ENCODE measurements at places on chromosomes 7 and 10. TPM values are rescaled to one million over a fixed set of nuclear protein-coding genes. Genes with fewer than 3 reads are reported as not detected.

The P4HA1 gene
- total RNA-seq = 50.7 TPM

The LBX1 gene
- not detected for total RNA-seq

The HSPA12A gene
- total RNA-seq = 0.77 TPM

The CCL26 gene
- total RNA-seq = not detected

The HNRNPA2B1 gene
- 99.9 TPM for total RNA-seq

The SP4 gene
- 5.6 TPM for total RNA-seq

The FAM131B gene
- 0.13 TPM for total RNA-seq

The EGR2 gene
- not detected for total RNA-seq

The IKZF1 gene
- total RNA-seq = 0.38 TPM

The ZNF804B gene
- total RNA-seq = not detected

The CRPPA gene
- 1.2 TPM for total RNA-seq

The POT1 gene
- total RNA-seq = 26.2 TPM

The ZNF853 gene
- total RNA-seq = 4.6 TPM

The CFAP46 gene
- total RNA-seq = 0.76 TPM

The STEAP4 gene
- not detected for total RNA-seq

The COL13A1 gene
- total RNA-seq = 0.76 TPM

The LRIT1 gene
- not detected for total RNA-seq

The CC2D2B gene
- total RNA-seq = 0.13 TPM

GRCh38 chr7:154451480-154452457, 399.6 kb downstream of the DPP6 start:
- DNase-seq = no peak

- no peak for DNase-seq
Observed at GRCh38 chr7:69603351-69603750, 5.1 kb downstream of the AUTS2 start.

GRCh38 chr7:72710983-72711382, 117.0 kb downstream of the TYW1B start:
- DNase-seq = no peak

DNA sequence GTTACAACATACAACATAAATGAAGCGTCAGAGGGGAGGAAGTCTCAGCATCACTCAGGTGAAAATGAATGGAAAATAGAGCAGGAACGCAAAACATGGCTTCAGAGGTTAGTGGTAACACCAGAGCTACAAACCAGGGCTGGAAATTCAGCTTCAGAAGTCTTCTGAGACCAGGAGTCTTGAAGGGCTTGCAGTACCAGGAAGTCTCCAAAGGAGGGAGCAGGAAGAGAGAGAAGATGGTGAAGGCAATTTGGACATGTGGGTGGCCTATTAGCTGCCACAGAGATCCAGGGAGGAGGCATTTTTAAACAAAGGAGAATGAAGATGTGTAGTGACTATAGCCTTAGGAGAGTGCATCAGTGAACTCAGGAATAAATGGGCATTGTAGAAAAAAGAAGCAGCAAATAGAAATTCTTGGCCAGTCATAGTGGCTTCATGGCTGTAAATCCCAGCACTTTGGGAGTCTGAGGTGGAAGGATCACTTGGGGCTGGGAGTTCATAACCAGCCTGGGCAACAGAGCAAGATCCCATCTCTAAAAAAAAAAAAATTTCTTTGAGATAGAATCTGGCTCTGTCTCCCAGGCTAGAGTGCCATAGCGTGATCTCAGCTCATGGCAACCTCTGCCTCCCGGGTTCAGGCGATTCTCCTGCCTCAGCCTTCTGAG, 9.3 kb upstream of the TET1 start:
- peak; percentile 54 for DNase-seq

GRCh38 chr10:92242910-92243671, 47.8 kb downstream of the CPEB3 start:
- peak; percentile 34 for DNase-seq

- no peak for DNase-seq
Observed at GRCh38 chr10:61400524-61400923, 52.7 kb downstream of the TMEM26 start.

DNA sequence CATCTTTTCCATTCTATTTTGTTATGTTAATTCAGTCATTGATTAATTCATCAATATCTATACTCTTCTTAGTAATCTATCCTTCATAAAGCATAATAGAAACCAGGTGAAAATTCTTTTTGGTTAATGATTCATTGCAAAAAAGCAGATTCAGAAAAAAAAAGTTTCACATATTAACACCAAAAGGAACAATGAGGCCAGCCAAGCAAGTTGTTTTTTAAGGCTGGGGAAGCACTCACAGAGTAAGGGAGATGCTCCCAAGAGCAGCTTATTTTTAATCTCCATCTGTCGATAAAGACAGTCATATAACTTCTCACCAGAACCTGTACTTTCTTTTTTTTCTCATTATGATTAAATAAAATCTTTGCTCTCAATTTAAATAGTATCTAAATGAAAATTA, 95.8 kb downstream of the CACNA2D1 start:
- no peak for DNase-seq

GRCh38 chr10:88805361-88805760, 2.8 kb downstream of the LIPM start:
- DNase-seq = no peak

- no peak for DNase-seq
Observed at GRCh38 chr10:61565819-61566560, 96.7 kb upstream of the CABCOCO1 start.

DNA sequence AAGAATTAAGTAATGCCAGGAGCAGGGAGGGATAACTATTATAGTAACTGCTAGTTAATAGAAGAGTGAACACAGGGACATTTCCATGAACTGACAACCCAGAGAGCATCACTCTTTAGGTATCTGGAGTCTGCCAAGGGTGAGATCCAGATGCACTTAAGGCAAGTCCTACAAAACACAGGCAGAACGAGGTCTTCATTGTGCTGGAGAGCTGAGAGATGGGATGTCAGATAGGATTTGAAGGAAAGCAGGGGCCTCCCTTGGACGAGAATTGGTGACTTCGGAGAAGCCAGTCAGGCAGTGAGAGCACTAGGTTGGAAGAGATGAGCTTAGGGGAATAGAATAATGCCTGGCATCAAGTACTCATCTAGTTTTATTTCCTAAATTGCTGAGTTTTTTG, 684.5 kb downstream of the GATA3 start:
- DNase-seq = no peak

- no peak for DNase-seq
Observed at GRCh38 chr7:111982804-111983203, 223.4 kb downstream of the DOCK4 start.

- DNase-seq = no peak
Observed at GRCh38 chr7:12557282-12557681, 13.2 kb upstream of the SCIN start.

- DNase-seq = no peak
Observed at GRCh38 chr7:2452074-2452507, 24.1 kb downstream of the GRIFIN start.

DNA sequence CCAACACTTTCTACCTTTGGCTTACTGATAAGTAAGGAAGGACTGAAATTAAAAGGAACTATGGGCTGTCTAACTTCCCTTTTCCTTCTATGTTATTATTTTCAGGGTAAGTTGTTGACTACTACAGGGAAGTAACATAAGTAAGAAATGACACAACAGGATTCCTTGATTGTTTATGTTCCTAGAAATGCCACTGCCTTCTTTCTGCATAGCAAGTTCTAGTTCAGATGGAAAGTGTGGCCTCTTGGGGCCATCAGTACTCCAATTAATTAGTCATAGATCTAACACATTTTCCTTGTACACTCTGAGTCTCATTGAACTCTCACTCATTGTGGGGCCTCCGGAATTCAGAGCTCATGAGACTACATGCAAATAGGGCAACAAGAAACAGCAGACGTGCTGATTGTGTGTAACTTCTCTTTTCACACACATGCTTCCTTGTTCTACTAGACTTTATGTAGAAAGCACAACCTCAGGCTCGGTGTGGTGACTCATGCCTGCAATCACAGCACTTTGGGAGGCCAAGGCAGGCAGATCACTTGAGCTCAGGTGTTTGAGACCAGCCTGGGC, 35.3 kb upstream of the HIBADH start:
- no peak for DNase-seq

- no peak for DNase-seq
Observed at GRCh38 chr10:49071160-49071761, 44.1 kb downstream of the VSTM4 start.

DNA sequence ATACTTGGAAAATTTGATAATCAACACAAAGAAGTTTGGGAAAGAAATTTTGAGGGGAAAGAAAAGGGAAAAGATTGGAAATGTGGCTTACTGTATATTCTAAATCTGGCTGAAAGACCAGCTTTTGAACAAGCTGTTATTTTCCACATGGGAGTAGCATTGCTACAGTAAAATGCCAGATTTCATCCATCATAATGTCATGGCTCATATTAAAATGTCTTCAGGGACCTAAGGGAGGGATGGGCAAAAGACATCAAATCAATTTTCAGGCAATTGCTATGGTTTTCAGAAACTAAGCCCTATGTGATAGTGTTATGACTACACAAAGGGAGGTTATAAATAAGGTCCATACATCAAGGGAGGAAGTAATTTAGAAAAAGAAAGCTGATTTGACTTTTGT, 1116.9 kb upstream of the CELF2 start:
- no peak for DNase-seq

DNA sequence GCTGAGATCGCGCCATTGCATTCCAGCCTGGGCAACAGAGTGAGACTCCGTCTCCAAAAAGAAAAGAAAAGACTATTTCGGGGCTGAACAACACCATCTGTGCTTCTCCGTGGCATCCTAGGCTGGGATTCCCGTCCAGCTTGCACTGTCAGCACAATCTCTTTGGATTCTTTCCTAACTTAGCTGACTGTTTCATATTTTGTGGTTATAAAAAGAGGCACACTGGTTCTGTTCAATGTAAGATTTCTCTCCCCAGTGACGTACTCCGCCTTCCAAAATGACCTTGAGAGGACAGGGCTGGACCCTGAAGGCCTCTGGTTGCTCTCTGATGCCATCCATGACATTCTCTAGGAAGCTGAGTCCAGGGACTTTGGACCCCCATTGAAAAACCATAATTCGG, 8.8 kb downstream of the ZNHIT1 start:
- DNase-seq = no peak

DNA sequence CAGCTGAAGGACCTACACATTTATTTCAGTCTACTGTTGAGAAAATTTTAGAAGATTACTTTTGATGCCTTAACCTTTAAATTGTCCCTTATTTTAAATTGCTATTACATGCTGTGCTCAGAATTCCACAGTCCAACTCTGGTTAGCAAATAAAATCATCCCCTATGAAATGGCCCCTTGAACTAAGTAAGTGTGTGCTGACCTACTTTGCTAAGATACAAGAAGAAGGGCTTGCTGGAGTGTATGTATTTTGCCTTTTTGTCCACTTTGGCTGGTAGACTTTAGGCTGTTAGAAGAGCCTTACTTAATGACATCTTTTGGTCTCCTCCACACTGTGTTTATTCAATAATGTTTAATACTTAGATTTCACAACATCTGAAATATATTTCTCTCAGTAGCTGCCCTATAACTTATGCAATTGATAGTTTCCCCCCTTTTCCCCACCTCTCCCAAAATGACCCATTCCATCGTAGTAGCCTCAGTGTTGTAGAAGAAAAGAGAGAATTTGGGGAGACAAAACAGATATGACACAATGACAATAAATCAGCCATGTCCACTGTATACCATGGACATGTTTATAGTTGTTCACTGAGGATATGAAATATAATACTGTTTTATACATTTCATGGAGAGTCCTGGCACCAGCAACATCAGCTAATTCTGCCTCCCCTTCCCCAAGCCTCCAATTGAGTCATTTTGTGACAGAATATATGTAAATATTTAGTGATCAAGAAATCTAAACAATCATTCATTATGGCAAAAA, 107.8 kb upstream of the ASAH2 start:
- DNase-seq = no peak

DNA sequence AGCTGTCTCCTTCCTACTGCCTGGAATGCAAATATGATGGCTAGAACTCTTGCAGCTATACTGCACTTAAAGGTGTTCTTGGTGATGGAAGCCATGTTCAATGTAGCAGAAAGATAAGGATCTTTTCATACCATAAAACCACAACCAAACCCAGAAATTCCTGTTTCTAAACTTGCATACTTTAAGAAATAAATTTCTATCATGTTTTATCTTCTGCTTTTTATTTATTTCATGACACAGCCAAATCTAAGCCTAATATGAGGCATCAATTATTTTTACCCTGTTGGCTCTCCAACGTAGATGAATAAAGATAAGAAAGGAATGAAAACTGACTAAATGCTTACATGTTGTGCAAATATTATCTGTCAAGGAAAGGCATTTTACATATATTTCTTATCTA, 224.1 kb downstream of the DOCK4 start:
- no peak for DNase-seq

- no peak for DNase-seq
Observed at GRCh38 chr10:110103921-110104461, 96.2 kb downstream of the ADD3 start.

- no peak for DNase-seq
Observed at GRCh38 chr10:58217612-58218011, 50.1 kb downstream of the IPMK start.

- DNase-seq = no peak
Observed at GRCh38 chr10:31192475-31192874, 126.5 kb upstream of the ZEB1 start.

DNA sequence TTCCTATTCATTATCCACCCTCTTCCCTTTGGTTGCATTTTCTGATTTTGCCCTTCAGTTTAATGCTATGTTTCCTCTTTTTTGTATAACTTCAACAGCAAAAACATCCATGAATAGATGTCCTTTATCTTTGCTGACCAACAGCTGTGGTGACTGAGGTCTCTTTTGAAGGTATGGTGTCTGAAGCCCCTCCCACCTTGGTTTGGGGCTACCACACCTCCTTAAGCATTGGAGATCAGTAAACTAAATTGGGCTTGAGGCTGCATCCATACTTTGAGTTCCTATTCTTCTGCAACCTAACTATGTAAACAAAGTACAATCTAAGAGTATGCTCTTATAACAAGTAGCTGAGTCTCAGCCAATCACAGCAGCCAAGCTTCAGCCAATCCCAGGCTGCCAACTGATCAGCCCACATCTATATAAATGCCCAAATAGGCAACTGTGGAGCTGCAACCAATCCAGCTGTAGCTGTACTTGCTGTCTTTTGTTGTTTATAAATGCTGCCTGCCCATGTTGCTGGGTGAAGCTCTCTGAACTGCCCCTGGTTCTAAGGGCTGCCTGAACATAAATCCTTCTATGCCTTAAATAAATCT, 69.4 kb upstream of the PDLIM1 start:
- no peak for DNase-seq

Data from dermis microvascular lymphatic vessel endothelial cell (primary cell).